ENCODE measurements at places on chromosomes 2 and 18. TPM values are rescaled to one million over a fixed set of nuclear protein-coding genes. Genes with fewer than 3 reads are reported as not detected.

GRCh38 chr2:160358046-160358445 is 135.6 kb downstream of the RBMS1 start:
- H3K4me1 ChIP-seq, result no peaks in the 10 kb centered on the region
- no peak for DNase-seq
- no peak overlapping the region for H3K27ac ChIP-seq
- no peak overlapping the region for H3K4me3 ChIP-seq
- H3K36me3 ChIP-seq, result no peaks in the 10 kb centered on the region

DNA sequence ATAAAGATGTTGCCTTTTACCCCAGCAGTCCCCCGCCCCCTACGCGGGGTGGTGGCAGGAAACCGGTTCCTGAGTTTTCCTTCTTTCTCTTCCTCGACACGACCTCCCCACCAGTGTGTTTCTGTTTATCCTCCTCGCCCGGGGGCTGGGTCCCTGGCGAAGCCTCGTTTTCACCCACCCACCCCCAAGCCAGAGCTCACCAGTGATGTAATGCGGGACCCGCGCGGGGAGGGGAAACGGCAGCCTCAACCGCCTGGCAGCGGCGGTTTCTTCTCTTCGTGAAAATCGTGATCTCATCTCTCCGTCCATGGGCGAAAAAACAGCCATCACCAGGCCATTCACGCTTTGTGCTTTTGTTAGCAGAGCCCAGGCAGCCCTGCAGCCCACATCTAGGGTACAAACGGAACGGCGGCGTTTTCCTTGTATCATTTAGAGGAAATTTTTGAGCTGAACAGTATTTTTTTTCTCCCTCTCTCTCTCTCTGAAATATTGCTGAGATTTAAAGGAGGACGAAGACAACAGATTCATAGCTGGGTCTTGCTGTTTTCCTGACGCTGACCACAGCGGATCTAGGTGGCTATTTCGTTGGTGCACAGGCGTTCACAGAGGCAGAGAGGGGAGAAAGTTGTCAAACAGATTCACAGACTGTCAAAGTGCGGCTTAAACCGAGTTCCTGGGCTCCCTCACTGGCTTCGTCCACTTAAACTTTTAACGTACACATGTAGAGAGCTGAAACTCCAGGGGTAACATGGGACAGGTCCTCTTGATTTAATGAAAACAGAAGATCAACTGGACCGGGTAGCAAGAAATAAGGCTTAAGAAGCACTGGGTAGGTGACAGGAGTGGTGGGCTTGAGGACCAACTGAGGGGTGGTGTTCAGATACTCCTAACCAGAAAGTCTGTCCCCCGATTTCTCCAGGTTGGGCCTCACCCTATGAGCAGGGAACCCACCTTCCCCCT is 21.9 kb upstream of the PAX3 start:
- H3K27ac ChIP-seq, result no peak overlapping the region
- peak overlapping the region; percentile 32 for H3K4me3 ChIP-seq
- H3K27me3 ChIP-seq, result no peaks in the 10 kb centered on the region
- H3K36me3 ChIP-seq, result no peaks in the 10 kb centered on the region
- peaks cover 4% of the 10 kb centered on the region for H3K4me1 ChIP-seq
- DNase-seq, result no peak

The SERPINB12 gene
- total RNA-seq, result not detected

The PAPOLG gene
- total RNA-seq, result 12.7 TPM

The SLC8A1 gene
- 28.2 TPM for total RNA-seq

DNA sequence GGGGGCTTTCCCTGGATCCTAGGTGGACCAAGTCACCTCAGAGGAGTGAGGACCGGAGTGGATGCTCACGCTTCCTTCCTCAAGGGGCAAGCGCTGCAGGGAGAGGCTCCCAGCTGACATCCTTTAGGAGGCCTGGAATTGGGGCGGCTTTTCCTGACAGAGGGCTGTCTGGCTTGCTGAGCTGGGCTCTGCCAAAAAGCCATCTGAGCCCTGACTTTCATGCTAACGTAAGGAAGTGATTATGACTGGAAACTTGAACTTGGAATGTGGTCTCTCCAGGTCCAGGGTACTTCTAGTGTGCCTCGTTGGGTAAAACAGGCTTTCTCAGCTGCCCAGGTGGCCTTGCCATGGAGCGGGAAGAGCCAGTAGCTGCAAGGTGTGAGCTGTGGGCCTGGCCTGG is 268.3 kb upstream of the SPRED2 start:
- H3K27me3 ChIP-seq, result no peaks in the 10 kb centered on the region
- H3K4me3 ChIP-seq, result no peak overlapping the region
- H3K36me3 ChIP-seq, result no peaks in the 10 kb centered on the region
- no peak overlapping the region for H3K27ac ChIP-seq
- no peaks in the 10 kb centered on the region for H3K4me1 ChIP-seq
- DNase-seq, result no peak

- no peaks in the 10 kb centered on the region for H3K4me1 ChIP-seq
- no peak for DNase-seq
- H3K27ac ChIP-seq, result no peak overlapping the region
- no peaks in the 10 kb centered on the region for H3K27me3 ChIP-seq
- H3K36me3 ChIP-seq, result no peaks in the 10 kb centered on the region
- no peak overlapping the region for H3K4me3 ChIP-seq
Observed at GRCh38 chr2:2166881-2167280, 164.2 kb downstream of the MYT1L start.

DNA sequence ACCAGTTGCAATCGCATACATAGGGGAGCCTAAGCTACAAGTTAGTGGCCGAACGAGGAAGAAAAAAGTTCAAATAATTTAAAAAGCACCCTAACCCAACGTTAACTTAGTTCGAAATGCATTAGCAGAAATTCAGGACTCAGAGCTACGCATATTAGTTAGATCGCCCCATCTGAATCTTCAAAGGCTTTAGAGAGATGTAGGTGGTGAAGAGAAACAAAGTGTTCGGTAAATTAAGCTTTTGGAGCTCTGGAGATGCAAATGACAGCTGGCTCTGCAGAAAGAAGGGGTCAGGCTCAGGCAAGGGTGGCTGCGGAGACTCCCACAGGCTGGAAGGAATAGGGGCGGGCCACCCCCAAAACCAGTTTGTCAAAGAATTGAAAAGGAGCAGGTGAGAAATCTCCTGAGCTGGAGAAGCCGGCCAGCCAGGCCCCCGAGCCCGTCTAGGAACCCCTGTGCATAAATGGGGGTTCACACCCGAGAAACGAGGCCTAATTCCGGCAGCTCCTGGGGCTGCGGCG is 621 bp downstream of the TXNL1 start:
- peak overlapping the region; percentile 94 for H3K27ac ChIP-seq
- H3K27me3 ChIP-seq, result no peaks in the 10 kb centered on the region
- no peaks in the 10 kb centered on the region for H3K36me3 ChIP-seq
- peak overlapping the region; percentile 96 for H3K4me3 ChIP-seq
- no peaks in the 10 kb centered on the region for H3K4me1 ChIP-seq

DNA sequence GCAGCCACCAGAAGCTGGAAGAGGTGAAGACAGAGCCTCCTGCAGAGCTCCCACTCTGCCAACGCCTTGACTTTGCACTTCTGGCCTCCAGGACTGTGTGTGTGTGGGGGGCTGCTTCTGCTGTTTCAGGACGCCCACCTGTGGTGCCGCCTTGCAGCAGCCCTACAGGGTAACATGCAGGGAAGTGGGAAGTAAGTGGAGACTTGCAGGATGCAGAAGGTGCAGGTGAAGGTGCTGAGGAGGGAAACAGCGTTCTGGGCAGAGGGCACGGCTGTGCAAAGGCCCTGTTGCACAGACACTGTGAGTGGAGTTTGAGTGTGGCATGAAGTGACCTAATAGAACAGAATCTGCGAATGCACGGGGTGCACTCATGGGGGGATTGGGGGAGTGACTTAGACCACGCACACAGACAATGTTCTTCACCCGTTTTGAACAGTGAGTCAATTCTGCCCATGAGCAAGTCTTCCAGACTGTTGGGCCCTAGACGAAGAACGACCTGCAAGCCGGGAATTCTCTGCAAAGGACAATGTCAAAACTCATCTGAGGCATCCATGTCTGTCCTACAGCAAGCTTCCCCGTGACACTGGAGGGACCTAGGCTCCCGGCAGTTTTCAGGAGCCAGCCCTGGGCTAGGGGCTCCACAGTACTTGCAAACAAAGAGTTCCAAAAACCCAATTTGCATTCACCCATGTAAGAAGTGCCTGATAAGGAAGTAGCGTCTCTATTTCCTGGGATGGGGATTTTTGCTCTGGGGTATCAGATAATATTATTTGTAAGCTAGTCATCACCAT is 19.0 kb downstream of the MBP start:
- no peak for DNase-seq
- peaks cover 3% of the 10 kb centered on the region for H3K4me1 ChIP-seq
- H3K27me3 ChIP-seq, result no peaks in the 10 kb centered on the region
- H3K27ac ChIP-seq, result peak overlapping the region; percentile 73
- H3K4me3 ChIP-seq, result no peak overlapping the region
- H3K36me3 ChIP-seq, result no peaks in the 10 kb centered on the region
